IPS DF 6.9 (cell line): ENCODE measurements at places on chromosomes 1 and 21.

DNA sequence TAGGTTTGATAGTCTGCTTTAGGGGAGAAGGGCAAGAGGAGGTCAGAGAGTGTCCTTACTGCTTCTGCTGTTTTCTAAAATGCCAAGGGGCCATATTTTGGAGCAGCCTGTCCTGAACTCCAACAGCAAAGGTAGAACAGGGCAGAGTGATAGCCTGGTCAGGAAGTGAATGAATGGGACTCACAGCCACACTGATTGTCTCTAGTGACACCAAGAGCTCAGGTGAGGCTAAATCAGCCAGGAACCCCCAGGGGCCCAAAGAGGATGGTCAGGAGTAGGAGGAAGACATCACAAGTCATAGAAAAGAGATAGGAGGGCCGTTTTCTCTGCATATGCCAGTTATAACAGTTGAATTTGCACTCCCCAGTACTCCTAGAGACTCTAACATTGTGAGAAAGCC lies 97.4 kb upstream of the DUSP10 start:
- no peak for DNase-seq

- no peak for DNase-seq
These were observed 451.4 kb downstream of the PTPRU start for GRCh38 chr1:29687601-29688244.

DNA sequence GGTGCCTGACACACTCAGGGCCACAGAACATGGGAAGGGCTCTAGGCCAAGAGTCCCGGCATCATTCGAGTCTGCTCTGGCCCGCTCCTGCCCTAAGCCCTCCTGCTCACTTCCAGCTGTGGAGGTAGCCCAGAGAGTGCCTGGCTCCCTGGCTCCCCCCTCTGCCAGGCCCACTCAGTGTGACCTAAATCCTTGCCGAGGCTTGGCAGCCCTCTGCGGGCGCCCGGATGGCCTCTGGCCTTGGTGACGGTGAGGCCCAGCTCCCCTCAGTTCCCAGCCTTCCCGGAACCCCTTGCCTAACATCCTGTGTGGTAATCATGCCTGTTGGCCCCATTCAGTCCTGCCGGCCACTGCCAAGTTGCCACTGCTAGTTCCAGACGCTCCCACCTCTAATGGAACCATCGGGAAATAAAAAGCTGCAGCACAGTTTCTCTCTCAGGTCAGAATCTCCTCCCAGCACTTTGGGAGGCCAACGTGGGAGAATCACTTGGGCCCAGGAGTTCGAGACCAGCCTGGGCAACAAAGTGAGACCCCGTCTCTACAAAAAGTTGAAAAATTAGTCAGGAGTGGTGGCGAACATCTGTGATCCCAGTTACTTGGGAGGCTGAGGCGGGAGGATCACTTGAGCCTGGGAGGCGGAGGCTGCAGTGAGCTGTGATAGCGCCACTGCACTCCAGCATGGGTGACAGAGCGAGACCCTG lies 1.2 kb upstream of the H6PD start:
- no peak for DNase-seq

- DNase-seq: no peak
These were observed 99.4 kb upstream of the S1PR1 start for GRCh38 chr1:101137144-101138126.

GRCh38 chr1:65147424-65148177 lies 402 bp upstream of the AK4 start:
- no peak for DNase-seq

- no peak for DNase-seq
These were observed 5.9 kb upstream of the BARHL2 start for GRCh38 chr1:90722874-90723589.

GRCh38 chr1:220425852-220426251 lies 102.1 kb upstream of the MARK1 start:
- DNase-seq: no peak

GRCh38 chr1:160544647-160545046 lies 21.6 kb upstream of the SLAMF6 start:
- no peak for DNase-seq

GRCh38 chr1:101967871-101968270 lies 28.9 kb downstream of the OLFM3 start:
- DNase-seq: no peak

GRCh38 chr1:115057661-115058254 lies 28.1 kb downstream of the TSHB start:
- DNase-seq: no peak

- DNase-seq: no peak
These were observed 1.5 kb upstream of the COX20 start for GRCh38 chr1:244833734-244834542.
